ENCODE measurements at places on chromosomes 1 and 21.

GRCh38 chr1:91201176-91201575 is 179.3 kb upstream of the ZNF644 start:
- no peak for DNase-seq

GRCh38 chr1:209397371-209397770 is 186.1 kb upstream of the CAMK1G start:
- DNase-seq = no peak

GRCh38 chr1:23838401-23838866 is 13.2 kb upstream of the HMGCL start:
- peak; percentile 65 for DNase-seq

DNA sequence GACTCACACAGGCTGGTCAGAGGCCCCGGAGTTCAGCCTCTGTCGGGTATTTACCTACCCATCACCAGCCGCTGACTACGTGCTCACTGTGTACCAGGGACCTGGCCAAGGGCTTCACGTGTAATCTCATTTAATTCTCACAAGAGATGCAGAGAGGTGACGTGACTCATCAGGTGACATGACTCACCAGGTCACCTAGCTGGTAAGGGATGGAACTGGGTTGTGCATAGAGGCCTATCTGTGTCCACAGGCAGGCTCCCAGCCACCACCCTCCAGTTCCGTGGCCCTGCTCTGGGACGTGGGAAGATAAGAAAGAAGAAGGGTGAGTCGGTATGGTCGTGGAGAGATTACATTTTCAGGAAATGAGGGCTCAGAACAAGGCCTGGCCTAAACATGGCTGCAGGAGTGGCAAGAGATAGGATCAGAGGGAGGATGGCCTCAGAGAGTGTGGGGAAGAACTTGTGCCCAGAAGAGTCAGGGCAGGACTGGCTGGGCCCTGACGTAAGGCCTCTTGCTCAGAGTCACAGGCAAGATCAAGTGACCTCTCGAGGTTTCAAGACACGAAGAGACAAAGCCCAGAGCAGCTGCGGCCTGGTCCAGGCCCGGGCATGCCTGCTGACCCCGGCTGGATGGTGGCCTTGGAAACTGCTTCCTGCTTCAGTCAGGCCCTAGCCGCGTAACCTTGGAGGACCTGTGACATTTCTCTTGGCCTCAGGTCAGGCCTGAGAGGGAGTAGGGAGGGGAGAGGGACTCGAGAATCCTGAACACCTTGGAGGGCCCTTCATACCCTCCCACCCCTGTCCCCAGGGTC is 52.7 kb upstream of the WASF2 start:
- no peak for DNase-seq

GRCh38 chr1:75126611-75127101 is 7.5 kb upstream of the LHX8 start:
- no peak for DNase-seq

GRCh38 chr21:45057886-45058285 is 16.5 kb upstream of the ADARB1 start:
- DNase-seq = no peak

DNA sequence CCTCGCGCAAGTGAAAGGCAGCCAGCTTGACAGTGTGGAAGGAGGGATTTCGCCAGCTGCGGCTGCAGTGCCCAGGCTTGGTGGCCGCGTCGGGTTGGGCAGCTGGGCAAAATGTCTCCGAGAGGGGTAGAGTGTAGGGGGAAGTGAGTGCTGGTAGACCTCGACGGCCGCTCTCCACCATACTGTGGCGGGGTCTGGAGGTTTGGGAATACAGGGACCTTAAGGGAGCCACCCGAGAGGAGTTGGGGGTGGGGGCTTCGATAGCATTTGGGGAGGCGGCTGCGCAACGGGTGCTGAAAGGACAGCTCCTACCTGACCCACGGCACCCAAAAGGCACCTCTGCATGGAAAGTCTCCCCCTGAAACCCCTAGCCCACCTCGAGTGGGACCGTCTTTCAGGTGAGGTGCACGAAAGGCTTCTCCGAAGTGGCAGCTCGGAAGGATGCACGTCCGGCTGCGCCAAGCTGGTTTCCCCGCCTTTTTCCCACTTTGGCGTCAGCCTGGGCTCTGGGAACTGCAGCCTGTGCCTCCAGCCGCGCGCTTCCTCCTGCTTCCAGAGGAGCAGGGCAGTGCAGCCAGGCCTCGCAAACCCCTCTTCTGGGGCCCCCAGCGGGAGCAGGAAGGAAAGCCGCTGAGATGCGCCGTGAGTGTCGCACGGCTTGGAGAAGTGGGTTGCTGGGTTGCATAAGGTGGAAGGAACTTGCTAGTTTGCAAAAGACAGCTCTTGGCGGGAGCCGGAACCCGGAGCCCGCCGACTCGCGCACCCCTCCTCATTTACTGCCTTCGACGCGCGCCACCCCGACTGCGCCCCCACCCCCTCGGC is 531 bp upstream of the HMGN2 start:
- peak; percentile 8 for DNase-seq

GRCh38 chr1:172533513-172534151 is 682 bp downstream of the SUCO start:
- DNase-seq = peak; percentile 14

DNA sequence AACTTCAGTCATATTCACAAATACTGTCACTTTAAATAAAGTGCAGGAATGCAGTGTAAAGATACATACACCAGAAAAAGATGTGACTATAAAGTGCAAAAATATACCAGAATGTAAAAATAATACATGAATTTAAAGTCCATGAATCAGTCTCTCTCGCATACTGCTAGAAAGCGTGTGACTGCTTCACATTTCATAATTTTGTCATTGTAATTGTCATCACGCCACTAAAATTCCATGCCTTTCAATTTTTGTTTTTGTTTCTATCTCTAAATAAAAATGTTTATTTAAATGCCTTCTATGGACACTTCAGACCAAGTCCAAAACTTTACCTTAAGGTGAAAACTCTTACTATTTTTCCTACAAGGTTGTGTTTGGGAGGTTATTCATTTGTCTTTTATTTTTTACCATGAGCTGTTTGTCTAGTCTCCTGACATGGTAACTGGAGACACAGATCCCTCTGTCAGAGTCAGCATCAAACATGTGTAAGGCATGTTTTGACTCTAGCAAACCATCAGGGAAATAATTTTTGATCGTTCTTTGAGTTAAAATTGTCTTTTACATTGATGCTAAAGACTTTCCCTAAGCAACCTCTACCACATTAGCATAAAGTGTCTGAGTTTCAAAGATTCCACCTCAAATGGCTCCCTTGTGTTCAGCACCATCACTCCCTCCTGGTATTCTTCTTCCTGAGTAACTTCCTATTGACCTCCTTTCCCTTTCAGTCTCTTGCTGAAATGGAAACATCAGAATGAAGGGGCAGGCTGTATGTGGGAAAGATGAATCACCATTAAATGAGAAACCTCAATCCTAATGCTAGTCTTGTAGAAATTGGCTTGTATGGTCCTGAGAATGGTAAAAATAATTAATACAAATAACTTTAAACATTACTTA is 14.0 kb upstream of the AIM2 start:
- no peak for DNase-seq

DNA sequence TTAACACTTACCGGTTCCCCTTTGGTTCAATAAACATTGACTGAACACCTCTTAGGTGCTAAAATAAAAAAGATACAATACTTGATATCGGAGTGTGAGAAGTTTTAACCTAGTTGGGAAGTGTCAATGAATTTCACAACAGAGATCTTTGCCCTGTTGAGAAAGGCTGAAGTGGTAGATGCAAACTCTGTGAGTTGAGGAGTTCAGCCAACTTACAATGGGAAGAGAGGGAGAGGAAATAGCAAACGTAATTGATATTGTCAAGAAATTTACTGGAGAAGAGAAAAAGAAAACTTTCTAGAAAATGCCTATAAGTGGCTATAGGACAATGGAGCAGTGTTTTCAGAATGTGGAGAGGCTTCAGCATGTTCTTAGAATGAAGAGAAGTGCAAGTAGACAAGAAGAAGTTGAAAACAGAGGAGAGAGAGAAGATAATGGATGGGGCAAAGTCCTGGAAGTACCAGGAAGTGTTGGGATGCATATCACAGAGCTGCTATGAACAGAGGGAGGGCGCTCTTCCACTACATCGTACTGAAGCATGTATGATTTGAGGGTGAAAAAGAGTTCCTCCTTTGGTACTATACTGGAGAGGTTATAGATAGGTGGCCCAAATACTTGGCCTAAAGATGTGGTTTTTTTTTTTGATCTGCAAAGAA is 48.9 kb downstream of the MEF2D start:
- DNase-seq = no peak

DNA sequence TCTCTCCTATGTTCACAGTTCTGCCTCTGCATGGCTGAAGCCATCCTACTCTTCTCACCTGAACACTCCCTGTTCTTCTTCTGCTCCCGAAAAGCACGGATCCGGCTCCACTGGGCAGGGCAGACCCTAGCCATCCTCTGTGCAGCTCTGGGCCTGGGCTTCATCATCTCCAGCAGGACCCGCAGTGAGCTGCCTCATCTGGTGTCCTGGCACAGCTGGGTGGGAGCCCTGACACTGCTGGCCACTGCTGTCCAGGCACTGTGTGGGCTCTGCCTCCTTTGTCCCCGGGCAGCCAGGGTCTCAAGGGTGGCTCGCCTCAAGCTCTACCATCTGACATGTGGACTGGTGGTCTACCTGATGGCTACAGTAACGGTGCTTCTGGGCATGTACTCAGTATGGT is 1.8 kb downstream of the CYB561D1 start:
- no peak for DNase-seq

GRCh38 chr1:172270605-172271004 is 149.9 kb upstream of the C1orf105 start:
- no peak for DNase-seq

DNA sequence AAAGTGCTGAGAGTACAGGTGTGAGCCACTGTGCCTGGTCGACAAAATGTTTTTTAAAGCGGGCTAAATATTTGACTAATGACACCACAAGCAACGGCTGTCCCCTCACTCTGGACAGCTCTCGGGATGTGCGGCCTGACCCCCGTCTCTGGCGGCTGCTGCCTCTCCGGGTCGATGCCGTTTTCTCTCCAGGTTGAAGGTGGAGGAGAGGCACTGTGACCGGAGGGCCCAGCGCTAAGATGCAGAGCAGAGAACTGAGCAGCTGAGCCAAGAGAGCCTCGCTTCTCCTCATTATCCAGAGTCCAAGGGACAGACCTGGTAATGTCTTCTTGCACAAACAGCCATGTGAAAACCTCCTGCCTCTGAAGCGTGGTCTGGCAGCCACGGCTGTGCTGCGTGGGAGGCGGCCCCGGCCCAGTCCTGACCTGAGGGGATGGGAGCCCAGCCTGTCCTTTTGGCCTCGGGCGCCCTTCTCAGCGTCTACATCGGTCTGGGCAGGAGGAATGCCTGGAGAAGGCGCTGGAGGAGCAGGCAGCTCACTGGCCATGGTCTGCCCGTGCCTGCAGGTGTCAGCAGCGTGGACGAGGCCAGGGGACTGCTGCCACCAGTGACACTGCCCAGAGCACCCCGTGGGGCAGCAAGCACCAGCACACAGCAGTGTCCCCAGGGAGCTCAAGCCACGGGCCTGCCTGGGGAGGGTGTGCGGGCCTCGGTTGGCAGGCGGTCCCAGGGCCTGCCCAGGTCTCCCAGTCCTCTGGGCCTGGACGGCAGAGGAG is 10.3 kb downstream of the MORN1 start:
- DNase-seq = no peak

DNA sequence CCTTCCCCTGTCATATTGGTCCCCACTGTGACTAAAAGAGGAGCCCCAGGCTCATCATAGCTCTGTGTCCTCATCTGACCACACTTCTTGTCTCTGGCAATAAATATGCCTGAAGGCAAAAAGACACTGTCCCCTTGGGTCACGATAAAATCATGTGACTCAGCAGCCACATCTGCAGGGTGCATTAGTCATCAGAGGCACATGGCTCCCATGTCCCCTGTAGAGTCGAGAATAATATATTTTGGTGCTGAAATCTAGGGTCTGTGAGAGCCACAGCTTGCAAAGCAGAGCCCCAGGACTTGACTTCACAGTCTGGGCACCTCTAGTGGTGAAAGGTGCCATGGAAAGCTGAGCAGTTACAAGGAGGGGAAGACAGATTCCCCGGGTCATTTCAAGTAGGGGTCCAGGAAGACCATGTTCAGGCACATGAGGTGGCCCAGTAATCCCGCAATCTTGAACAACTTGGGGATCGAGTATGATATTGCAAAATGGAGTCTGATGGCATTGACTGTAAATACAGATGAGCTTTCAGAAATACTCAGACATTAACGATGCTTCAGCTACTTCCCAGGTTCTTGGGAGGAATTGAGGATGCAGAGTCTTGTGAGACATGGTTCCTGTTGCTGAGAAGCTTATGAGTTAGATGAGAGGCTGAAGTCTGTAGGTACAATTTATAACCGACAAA is 68.6 kb downstream of the SLC35F3 start:
- DNase-seq = no peak

DNA sequence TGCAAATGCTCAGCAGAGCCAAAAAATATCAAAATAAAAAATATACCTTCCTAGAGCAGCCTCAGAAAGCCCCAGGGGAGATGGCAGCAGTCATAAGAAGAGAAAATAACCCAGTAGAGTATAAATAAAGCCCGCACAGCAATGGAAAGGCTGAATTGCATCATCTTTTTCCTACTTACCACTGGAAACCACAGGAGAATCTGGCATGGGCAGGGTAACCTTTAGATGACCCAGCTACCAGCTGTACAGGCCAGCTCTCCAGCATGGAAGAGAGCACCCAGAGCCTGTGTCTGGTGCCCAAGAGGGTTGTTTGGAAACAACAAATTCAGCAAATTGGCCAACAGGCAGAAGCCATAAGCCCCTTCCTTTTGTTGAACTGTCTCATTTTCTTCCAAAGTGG is 253.1 kb downstream of the OMA1 start:
- DNase-seq = no peak

- peak; percentile 33 for DNase-seq
Observed at GRCh38 chr1:244970236-244970743, 105.9 kb upstream of the HNRNPU start.

GRCh38 chr1:84428235-84428634 is 30.0 kb downstream of the DNASE2B start:
- DNase-seq = no peak

DNA sequence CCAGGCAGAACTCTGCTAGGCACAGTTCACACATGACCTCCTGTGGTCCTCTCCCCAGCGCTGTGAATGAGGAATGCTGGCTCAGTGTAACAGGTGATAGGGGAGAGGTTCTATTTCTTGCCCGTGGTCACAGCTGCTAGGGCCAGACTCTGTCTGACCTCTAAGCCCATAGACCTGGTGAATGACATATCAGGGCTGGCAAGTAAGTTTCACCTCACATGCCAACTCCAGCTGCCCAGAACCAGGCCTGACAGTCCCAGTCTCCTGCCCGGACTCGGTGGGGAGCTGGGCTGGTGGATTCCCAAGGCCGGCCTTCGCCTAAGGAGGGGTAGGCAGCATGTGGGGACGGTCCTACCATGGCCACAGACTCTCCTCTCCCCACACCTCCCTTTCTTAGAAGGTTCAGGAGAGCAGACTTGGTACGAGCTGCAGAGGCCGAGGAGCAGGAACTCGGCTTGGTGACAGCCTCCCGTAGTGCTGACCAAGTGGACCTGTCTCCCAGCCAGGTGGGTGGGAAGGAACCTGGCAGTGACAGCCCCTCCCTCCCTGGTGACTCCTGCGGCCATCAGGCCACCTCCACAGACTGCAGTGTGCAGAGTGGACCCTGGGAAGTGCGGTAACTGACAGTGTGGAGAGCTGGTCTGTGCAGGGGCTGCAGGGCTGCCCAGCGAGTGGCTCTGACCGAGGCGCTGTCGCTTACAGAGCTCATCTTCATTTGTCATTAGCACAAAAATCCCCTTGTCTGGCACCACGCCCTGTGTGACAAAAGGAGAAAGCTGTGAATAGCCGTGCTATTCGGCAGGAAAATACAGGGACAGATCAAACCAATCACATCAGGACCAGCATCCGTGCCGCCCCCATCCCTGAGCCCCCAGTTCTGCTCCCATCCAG is 74.6 kb downstream of the SCCPDH start:
- DNase-seq = no peak
